ENCODE measurements at places on chromosomes 6 and 20. TPM values are rescaled to one million over a fixed set of nuclear protein-coding genes. Genes with fewer than 3 reads are reported as not detected.
A peak's percentile ranks its signal among the peaks of the same experiment; 100 is the strongest.

The CEP57L1 gene
- total RNA-seq, result 14.5 TPM

The MUC22 gene
- not detected for total RNA-seq

The TAAR8 gene
- not detected for total RNA-seq

The GHRH gene
- 0.63 TPM for total RNA-seq

The CD40 gene
- 0.42 TPM for total RNA-seq

DNA sequence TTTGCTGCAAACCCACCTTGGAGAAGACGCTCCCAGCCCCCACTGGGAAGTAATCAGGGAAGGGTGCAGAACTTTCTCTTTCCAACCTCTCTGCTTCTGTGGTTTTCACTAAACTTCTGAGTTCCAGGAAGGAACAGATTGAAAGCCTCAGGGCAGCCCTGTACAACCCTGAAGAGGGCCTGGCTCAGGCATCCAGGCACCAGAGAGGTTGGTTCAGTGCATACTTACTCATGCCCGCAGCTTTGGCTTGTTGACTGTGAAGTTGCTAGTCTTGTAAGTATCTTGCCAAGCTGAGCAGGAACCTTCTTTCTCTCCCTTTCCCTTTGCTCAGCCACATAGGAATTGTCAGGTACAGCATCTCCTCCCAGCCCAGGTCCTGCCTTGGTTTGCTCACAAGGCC, 272.2 kb upstream of the FOXQ1 start:
- no peaks in the 10 kb centered on the region for H3K27me3 ChIP-seq
- H3K27ac ChIP-seq, result no peak overlapping the region
- no peak overlapping the region for H3K4me3 ChIP-seq
- DNase-seq, result no peak

DNA sequence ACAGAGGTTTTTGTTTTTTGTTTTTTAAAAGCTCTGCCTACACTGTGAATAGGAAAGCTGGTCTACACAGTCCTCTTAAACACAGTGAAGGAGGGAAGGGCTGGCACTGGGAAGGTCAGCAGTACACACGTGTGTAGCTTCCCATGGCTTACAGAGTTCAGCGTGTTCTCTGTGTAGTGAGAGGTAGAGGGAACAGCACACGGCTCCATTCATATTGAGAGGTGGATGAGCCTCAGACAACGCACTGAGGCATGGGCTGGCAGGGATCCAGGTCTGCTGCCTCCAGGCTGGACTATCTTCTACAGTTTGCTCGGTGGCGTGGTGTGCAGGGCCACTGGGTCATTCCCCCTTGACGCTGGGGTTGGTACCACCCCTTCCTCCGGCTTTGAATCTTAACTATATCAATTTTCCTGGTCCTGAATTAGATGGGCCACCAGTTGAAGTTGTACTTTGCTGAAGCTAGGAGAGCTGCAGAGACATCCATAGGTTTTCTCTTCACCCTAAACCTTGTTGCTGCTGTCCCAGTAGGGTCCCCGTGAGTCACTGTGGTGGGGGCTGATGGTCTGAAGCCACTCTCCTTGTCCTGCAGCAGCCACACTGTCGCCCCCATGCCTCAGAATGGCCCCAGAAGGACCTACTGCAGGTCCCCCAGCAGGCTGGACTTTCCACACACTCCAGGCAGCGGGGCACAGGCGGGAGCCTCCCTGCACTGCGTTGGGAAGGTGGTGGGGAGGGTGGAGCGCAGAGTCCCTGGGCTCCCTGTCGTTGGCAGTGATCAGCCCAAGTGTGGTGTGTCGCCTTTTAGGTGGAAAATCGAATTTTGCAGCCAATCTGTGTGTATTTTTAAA, 2.0 kb downstream of the ARFGAP1 start:
- peaks cover 7% of the 10 kb centered on the region for H3K4me1 ChIP-seq
- peaks cover 16% of the 10 kb centered on the region for H3K36me3 ChIP-seq
- no peak overlapping the region for H3K27ac ChIP-seq

DNA sequence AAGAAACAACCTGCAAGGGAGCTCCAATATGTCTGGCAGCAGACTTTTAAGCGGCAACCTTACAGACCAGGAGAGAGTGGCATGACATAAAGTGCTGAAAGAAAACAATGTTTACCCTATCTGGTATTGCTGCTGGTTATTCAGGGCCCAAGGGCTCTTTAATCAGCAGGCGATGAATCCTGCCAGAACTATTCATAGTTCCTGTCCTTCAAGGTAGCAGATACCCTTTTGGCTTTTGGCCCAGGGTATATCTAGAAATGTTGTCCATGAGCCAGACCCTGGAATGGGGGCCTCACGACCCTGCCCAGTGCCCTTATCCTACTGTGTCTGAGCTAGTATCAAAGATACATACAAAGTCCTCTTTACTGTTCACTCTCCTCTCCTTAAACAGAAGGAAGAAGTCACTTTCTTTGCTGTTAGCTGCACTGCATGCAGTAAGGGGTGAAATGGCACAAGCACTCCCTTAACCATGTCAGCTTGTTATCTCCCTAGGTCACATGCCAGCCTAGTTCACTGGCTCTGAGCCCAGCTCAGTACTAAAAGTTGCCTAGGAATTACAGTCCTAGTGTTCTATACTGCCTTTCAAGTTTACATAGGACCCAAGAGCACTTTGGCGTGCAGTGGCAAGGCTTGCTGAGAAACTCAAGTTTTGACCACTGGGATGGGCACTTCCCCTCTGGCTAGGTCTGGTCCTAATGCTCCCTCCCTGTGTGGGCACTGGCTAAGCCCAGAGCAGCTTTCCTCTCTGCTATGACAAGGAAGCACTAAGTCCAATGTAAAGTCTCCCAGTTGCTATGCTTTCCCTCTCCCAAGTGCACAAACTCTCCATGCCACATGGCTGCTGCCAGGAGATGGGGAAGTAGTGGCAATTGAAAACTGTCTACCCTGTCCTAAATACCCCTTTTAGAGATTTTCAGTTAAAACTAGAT, 122.0 kb downstream of the HTR1B start:
- H3K36me3 ChIP-seq, result no peaks in the 10 kb centered on the region
- H3K4me1 ChIP-seq, result peaks cover 17% of the 10 kb centered on the region

DNA sequence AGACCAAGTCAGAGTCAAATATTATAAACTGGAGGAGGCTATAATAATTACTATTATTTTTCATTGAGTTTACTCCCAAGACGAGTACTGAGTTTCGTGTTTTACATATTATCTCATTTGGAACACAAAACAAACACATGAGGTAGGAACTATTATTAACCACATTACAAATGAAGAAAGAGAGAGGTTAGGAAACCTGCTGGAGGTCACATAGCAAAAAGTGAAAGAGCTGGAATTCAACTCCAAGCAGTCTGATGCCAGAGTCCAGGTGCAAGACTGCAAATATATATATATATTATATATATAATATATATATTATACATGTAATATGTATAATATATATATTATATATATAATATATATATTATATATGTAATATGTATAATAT, 7.3 kb downstream of the RNF24 start:
- H3K36me3 ChIP-seq, result no peaks in the 10 kb centered on the region
- no peaks in the 10 kb centered on the region for H3K27me3 ChIP-seq
- H3K27ac ChIP-seq, result no peak overlapping the region

DNA sequence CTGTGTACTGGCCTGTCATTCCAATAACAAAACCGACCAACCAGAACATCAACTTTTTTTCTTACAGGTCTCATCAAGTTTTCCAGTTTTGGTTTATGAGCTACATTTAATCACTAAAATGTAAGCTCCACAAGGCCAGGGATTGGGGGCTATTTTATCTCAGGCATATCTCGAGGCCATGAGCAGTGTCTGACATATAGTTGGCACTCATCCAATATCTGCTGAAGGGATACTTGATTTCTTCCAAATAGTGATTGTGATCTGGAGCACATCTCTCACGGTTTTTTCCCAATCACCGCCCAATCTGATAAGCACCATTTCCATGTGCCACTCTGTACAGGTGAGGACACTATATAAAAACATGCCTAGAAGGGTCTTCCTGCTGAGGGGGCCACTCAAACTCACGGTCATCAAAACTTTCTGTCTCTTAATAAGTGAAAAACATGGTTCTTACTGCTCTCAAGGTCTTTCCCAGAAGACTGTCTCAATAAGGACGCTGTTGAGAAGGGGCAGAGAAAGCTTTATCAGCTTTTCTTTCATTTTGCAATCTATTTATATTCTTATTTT, 65.5 kb downstream of the MAN1A1 start:
- H3K27me3 ChIP-seq, result no peaks in the 10 kb centered on the region
- H3K36me3 ChIP-seq, result no peaks in the 10 kb centered on the region
- H3K4me3 ChIP-seq, result no peak overlapping the region
- peaks cover 15% of the 10 kb centered on the region for H3K4me1 ChIP-seq
- H3K27ac ChIP-seq, result no peak overlapping the region

DNA sequence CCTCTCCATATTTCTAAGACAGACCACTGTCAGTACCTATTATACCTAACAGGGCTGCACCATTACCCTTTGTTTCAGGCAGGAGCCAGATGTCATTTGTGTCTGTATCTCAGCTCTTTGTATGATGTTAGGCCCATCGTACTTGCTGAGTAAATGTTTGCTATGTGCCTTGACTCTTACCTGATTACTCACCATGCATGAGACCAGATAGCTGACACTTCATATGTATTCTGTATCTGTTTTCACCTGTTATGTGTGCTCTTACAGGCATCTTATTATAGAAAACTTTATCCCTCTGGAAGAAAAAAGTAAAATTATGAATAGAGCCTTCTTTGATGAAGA, 31.7 kb upstream of the ASXL1 start:
- H3K4me1 ChIP-seq, result peaks cover 22% of the 10 kb centered on the region
- H3K27me3 ChIP-seq, result no peaks in the 10 kb centered on the region
- H3K4me3 ChIP-seq, result no peak overlapping the region
- H3K36me3 ChIP-seq, result peaks cover 3% of the 10 kb centered on the region
- no peak for DNase-seq
- peak overlapping the region; percentile 83 for H3K27ac ChIP-seq

GRCh38 chr6:42370323-42370985, 81.3 kb downstream of the TRERF1 start:
- H3K36me3 ChIP-seq, result no peaks in the 10 kb centered on the region
- no peak overlapping the region for H3K4me3 ChIP-seq
- no peaks in the 10 kb centered on the region for H3K27me3 ChIP-seq
- H3K4me1 ChIP-seq, result peaks cover 48% of the 10 kb centered on the region
- peak overlapping the region; percentile 81 for H3K27ac ChIP-seq
- DNase-seq, result no peak

GRCh38 chr6:108755257-108756240, 92.7 kb upstream of the ARMC2 start:
- H3K4me3 ChIP-seq, result no peak overlapping the region
- peak; percentile 32 for DNase-seq
- no peak overlapping the region for H3K27ac ChIP-seq
- H3K36me3 ChIP-seq, result no peaks in the 10 kb centered on the region
- H3K27me3 ChIP-seq, result peaks cover 24% of the 10 kb centered on the region

DNA sequence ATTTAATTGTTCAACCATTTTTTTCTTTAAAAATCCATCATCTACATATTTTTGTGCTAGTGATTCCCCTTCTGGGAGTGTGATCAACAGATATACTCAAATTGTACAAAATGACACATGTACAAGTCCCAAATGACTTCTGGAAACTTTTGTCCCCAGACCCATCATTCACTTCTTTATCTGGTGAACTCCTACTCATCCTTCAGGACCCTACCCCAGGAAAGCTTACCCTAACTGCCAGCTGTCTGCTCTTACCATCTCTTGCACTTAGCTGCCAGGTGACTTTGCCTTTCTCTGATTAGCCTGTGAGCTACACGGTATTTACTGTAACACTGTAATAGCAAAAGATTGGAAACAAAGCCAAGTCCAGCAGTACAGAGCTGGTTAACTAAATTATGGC, 55.3 kb downstream of the JPH2 start:
- peaks cover 33% of the 10 kb centered on the region for H3K4me1 ChIP-seq
- no peaks in the 10 kb centered on the region for H3K27me3 ChIP-seq
- H3K27ac ChIP-seq, result peak overlapping the region; percentile 89

DNA sequence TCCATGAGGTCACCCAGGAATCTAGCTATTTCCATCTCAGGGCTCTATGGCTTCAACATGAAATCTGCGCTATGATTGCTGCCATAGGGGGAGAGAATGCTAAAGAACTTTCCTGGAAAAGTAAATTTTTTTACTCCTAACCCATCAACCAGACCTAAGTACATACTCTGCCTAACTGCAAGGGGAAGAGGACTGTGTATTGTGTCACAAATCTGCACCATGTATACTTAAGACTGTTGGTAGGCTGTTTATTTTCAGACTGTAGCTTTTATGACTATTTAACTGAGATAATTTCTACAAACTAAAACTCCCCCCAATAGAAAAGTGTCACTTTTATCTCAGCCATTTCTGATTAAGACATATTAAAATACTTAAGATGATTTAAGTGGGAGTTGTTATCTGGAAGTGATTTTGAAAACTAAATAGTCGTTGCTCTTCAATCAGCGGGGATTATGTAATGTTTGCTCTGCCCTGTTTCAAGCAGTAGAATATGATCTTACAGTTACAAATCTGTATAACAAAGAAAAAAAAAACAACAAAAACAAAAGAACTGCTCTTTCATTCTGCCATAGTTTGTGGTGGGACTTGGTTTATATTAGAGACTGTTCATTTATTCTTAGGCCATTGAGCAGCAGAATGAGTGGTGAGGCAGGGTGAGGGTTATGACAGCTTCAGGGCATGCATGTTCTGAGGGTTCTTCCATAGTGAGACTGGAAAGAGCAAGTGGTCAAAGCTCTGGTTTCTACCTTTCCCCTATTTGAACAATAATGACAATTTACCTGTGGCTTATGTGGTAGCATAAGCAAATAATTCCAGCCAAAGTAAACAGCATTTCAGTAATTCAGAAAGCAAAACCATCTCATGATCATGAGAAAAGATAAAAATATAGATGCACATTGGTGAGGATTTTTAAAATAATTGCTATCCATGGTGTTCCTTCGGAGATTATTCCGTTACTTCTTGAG, 126.3 kb upstream of the CEP162 start:
- no peak overlapping the region for H3K4me3 ChIP-seq
- H3K27ac ChIP-seq, result no peak overlapping the region
- H3K36me3 ChIP-seq, result no peaks in the 10 kb centered on the region

- H3K4me3 ChIP-seq, result no peak overlapping the region
- H3K27me3 ChIP-seq, result no peaks in the 10 kb centered on the region
- H3K27ac ChIP-seq, result peak overlapping the region; percentile 47
Observed at GRCh38 chr6:139486476-139486799, 112.0 kb upstream of the CITED2 start.

All from cardiac muscle cell (in vitro differentiated cells and primary cell).